Right atrium auricular region (tissue), 2 donors: ENCODE measurements at places on chromosomes 16 and 17.

DNA sequence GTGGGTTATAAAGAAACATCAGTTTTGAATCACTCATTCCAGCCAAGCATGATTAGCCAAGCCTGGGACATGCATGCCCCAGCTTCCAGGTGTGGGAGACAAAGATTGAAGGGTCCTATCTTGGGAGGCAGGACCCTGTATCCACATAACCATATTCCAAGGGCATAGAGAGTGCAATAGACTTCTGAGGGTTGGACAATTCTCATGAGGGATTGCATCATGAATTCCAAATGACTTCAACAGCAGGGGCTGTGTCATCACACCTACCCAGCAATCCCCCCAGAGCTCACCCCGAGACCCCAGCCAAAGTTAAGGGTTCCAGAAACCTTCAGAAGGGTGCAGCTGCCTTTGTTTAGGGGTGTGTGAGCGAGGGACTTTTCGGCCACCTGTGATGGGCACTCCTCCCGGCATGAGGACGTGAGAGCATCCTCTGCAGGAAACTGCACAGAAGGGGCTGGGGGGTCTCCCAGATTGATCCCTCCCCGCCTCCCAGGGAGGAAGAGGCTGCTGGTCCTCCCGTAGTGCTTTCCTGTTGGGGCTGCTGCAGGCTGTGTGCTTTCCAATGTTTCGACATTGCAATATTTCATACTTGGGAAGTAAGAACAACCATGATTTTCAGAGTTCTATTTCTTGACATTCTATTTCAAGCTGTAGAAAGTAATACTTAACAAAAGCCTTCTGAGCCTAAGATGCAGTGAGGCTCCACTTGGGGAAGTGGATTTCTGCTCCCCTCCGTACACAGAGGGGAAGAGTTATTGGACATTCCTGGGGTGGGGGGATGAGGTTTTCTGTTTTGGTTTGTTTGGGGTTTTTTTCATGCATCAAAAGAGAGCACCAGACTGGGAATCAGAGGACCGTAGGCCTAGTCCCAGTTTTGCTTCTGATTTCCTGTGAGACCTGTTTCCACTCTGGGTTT, 13.3 kb upstream of the PITPNM3 start:
- peak; percentile 21 for DNase-seq

- no peak for DNase-seq
These were observed 26.5 kb downstream of the YPEL2 start for GRCh38 chr17:59357929-59358328.

DNA sequence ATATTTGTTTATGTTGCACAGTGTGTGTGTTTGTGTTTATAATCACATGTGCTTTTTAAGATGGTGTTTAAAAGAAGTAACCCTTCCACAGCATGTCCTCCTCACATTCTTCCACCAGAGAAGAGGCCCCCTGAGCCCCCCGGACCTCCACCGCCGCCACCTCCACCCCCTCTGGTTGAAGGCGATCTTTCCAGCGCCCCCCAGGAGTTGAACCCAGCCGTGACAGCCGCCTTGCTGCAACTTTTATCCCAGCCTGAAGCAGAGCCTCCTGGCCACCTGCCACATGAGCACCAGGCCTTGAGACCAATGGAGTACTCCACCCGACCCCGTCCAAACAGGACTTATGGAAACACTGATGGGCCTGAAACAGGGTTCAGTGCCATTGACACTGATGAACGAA, 69.2 kb downstream of the CDK12 start:
- no peak for DNase-seq

- DNase-seq: no peak
These were observed 199.5 kb downstream of the WWOX start for GRCh38 chr16:78298986-78299385.

DNA sequence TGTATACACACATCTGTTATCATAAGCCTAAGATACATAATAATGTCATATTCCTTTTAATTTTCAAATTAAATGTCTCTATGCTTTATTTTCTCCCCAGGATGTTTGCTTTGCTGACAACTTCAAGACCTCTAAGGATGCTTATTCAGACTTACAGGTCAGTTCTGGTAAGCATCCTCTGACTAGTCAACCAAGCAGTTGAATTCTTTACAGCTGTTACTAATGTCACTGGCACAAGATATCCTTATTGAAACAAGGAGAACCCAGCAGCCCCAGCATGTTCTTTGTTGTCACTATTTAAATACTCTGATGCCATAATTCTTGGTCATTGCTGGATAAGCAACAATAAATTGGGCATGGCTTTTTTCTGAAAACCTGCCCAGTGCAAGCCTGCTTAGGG, 232.3 kb upstream of the PMFBP1 start:
- DNase-seq: no peak

GRCh38 chr17:75849279-75849646, 5.1 kb upstream of the UNC13D start:
- no peak for DNase-seq

DNA sequence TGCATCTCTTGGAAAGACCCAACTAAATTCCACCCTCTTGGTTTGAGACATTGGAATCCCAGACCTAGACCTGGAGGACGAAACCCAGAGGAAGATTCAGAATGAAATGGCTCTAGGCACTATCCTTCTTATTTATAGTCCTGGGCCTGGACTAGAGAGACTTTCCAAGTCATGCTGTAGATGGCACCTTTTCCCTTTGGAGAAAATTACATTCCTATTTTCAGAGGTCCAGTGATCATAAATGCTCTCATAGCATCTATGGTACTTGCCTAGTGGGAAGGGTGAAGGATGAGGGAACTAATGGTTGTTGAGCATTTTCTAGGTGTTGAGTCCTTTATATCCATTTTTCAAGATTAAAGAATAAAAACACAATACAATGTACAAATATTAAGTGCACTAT, 37.1 kb downstream of the SPACA3 start:
- DNase-seq: no peak

- DNase-seq: no peak
These were observed 4.5 kb downstream of the FSCN2 start for GRCh38 chr17:81532490-81533287.

DNA sequence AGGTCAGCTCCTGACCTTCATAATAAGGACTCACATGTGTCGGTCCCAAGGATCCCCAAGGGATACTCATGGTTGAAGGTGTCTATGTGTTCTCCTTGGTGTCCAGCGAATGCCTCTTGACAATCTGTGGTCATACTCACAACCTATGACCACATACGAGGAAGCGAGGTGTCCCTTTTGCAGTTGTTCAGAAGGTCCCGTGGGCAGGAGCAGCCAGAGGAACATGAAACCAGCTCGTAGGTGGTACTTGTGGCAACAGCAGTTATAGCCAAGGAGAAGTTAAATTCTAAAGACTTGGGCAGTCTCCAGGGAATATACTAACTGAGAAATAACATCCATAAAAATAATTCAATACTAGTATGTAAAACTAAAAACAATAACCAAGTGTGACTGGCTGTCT, 685.3 kb downstream of the WWOX start:
- no peak for DNase-seq

DNA sequence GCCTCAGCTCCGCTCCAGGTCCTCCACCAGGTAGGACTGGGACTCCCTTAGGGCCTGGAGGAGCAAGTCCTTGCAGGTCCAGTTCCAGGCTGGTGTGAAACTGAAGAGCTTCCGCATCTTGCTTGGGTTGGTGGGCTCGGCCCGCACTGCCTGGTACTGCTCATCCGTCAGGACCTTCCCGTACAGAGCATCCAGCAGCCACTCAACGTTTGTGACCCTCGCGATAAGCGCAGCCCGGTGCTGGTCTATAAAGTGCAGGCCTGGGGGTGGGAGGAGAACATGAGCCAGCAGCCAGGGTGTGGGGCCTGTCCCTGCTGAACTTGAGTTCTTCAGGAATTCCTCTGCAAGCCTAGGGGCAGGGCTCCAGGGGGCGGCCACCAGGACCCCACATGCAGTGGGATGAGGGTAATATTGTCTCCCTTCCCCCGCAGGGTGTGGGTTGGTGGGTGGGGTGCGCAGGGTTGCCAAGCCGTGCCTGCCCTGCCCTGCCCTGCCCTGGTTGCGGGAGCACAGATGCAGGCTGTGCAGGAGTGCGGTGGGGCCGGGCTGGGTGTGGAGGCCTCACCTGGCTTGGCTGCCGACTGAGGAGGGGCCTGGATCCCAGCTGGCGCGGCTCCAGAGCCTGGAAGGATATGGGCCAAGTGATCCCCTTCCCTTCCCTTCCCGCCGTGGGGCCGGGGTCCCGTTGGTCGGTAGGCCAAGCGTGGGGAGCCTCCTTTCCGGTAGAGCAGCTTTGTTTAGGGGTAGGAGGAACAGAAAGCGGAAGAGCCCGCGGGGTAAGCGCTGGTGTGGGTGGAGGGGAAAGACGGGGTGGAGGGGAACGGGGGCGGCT, 762 bp downstream of the PYCARD start:
- DNase-seq: no peak

DNA sequence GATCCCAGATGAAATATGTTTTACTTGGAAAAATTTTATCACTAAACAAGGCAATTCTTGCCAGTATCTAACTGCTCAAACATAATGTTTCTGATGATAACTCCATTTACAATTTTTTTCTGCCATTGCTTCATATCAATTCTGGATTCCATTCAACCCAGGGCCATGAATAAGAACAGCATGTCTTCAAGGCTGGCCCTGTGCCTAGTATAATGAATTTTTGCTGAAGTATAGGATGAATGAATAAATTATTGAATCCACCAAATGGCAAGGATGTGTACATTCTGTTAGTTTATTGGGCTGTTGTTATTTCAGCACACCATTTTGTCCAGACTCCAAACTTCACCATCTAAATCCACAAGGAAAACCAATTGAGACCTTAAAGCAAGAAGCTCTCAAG, 414.7 kb downstream of the HS3ST3B1 start:
- DNase-seq: no peak

DNA sequence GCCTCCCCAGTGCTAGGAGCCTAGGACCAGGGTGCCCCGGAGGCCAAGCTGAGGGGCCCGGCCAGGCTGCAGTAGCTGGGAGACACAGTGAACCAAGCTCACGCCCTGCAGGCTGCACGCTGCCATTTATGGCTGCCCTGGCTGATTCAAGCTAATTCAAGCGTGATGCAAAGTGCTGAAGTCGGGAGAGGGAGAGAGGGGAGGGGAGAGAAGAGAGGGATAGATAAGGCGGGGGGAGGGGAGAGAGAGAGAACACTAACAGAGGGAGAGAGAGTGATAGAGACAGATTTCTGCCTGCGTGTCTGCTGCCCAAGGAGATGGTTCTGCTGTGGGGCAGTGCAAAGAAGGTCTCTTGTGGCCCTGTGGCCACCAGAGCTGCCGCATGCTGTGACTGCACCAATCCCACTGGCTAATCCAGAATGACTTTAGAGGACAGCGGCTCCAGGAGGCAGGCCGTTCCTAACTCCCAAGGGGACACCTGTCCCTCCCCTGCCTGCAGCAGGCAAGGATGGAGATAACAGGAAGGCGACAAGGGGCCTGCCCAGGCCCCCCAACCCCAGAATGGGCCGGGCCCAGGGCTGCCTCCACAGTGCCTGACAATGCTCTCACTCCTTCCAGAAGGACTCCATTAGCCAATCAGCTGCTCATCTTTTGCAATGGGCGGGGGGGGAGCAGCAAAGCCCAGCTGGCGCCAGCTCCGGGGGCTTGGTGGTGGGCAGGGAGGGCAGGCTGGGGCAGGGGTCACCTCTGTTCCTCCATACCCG, 12.9 kb downstream of the MXRA7 start:
- DNase-seq: no peak

DNA sequence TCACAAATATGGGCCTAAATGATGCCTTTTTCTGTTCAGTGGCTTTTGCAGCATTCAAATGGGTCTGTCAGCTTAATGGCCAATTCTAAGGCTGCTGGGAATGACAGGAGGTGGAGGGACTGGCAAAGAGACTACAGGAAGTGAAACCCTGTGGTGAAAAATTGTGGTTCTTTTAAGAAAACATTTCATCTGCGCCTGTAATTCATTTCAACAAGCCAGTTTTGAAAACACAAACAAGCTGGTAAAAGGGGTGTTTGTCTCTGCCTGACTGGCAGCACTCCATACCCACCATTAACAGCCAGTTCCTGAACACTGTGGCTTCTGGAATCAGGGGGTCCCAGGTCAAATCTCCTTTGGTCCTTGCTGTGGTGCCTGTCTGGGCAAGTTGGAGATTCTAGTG, 3.6 kb upstream of the KDM8 start:
- no peak for DNase-seq

DNA sequence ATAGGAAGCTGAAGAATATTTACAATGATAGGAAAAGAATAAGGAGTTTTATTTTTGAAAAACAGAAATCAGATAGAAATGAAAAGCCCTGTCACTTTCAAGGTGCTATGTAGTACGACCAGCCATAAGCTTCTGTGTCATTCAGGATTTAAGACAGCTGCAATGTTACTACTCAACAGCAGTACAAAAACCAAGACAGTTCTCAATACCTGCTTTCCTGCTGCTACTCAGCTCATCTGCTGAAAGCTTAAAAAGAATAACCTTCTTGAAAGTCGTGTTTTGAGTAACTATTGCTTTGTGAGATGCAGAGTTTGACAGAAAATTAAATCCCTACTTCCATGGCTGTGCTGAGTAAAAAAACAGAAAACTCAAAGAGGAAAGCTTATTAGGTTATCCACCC, 8.7 kb downstream of the GRB2 start:
- DNase-seq: no peak

DNA sequence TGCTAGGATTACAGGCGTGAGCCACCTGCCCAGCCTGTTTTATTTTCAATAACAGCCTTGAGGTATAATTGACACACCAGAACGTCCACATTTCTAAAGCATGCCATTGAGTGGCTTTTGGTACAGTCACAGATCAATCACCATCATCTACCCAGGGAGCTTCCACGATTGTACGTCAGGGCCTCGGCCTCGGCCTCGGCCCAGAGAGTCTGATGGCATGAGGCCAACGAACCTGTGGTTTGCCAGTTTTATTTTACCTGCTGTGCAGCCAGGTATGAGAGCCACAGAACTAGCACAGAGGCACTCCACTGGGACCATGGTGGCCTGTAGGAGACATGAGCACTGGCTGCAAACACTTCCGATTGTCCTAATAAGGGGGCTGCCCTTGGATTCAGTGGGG, 8.3 kb downstream of the UBALD1 start:
- no peak for DNase-seq

- DNase-seq: no peak
These were observed at the start of gene SLC22A31 for GRCh38 chr16:89200124-89200849. Gene SLC22A31 (minus strand): TSS chr16:89200537. CDS start chr16:89200501, 36 bp downstream.

GRCh38 chr16:31145398-31145990, 4.4 kb downstream of the PRSS36 start:
- DNase-seq: no peak

GRCh38 chr17:53101706-53102105, 721.0 kb upstream of the KIF2B start:
- no peak for DNase-seq

GRCh38 chr16:65012357-65012756, 109.5 kb downstream of the CDH11 start:
- DNase-seq: no peak

- DNase-seq: peak; percentile 59
These were observed 11.1 kb downstream of the LPO start for GRCh38 chr17:58249270-58250133.
